ENCODE measurements at places on chromosomes 4 and X. TPM values are rescaled to one million over a fixed set of nuclear protein-coding genes. Genes with fewer than 3 reads are reported as not detected.

DNA sequence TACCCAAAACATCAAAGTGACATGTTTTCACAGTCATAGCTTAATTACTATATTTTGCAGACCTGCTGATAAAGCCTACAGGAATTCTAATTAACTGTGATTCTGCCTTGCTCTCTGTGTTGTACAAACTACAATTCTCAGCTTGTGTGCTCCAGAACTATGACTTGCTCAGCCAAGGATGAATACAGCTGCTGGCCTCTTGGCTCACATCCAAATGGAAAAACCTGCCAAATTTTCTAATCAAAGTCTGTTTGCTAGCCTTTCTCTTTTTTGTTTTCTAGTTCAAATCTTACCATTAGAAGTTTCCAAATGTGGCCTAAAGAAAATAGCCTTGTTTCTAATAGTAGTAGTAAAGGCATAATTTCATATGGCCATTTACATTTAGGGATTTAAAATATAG, 1176.8 kb downstream of the FAM133A start:
- no peak for DNase-seq

DNA sequence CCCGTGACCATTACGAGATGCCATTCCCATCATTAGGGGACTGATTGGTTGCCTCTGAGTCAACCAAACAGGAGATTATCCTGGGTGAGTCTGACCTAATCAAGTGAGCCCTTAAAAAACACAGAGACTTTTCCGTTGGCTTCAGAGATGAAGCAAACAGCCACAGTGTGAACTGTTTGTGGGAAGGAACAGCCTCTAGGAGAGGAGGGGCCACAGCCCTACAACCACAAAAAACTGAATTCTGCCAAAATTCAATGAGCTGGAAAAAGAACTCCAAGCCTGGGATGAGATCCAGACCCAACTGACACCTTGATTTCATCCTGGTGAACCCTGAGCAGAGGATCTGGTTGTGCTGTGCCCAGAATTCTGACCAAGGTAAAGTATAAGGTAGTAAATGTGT, 31.3 kb upstream of the TBL1X start:
- DNase-seq = no peak

Gene SPP1
- total RNA-seq = not detected

- DNase-seq = no peak
Measured at GRCh38 chr4:11368701-11369115, 60.0 kb downstream of the HS3ST1 start.

GRCh38 chr4:124993838-124994237, 281.3 kb upstream of the ANKRD50 start:
- no peak for DNase-seq

Gene PAGE2
- not detected for total RNA-seq

DNA sequence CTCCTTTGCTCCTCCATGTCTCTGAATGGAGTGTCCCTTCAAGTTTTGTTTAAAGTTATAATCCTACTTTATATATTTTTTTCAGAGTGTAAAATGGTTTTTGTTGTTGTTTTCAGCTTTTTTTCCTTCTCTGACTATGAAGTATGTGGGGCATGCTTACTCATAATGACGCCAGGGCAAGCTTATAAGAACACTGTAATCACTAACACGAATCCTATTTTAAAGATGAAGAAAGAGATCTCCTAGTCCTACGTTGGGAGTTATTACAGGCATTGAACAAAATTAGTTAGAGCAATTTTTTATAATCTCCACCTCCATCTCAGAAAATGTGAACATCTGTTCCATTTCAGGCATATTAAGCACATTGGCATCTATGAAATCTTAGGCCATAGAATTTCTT, 268.1 kb upstream of the MAGEB2 start:
- DNase-seq = no peak

GRCh38 chrX:78650906-78651437, 8.2 kb downstream of the RTL3 start:
- no peak for DNase-seq

DNA sequence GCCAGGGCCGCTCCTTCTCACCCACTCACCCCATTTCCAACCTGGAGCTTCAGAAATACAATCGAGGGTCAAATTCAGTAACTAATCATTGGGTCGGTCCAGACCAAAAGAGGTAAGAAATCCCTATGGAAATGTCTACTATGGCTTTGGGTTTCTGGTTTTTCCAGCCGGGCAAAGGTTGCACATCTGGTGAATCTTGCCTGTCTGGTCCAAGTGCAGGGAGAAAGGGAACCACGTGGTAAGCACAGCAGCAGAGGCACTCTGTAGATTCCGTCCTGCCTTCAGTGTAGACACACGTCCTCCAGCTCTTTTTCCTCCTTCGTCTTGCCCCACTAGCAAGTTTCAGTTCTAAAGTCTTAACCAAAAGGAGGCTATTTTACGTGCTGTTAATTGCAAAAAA, 218.0 kb upstream of the JADE1 start:
- no peak for DNase-seq

- DNase-seq = no peak
Measured at GRCh38 chr4:91171217-91171616, 1044.0 kb downstream of the CCSER1 start.

DNA sequence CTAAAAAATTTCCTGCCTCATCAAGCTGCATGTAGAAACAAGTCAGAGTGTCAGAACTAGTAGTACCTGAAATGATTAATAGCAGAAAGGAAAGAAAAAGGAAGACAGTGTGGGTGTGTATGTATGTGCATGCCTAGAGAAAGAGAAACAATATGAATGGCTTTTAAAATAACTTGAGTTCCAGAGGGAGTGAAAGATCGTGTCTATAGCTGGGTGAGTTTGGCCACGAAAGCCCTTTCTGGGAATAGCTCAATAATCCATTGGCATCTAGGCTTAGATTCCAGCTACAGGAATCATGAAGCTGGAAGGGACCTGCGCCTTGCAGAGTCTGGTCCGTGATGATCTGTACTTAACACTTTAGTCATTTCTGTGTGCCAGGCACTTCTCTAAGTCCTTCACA, 195.6 kb downstream of the RAPGEF2 start:
- DNase-seq = no peak

DNA sequence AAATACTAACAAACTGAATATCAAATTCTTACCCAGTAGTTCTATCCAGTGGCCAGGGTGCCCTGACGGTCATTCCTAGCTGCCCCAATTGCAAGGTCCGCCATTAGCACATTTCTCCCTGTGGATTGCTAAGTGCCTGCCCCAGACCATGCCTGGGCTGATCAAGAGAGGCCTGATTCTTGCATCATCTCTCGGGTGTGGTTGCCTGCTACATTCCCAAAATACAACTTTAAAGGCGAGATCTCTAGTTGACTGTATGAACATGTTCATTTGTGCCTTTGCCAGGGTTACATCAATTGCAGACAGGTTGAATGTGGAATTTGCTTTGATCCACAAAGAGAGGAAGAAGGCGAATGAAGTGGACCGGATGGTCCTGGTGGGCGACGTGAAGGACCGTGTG, 28.0 kb downstream of the PRPS2 start:
- no peak for DNase-seq

DNA sequence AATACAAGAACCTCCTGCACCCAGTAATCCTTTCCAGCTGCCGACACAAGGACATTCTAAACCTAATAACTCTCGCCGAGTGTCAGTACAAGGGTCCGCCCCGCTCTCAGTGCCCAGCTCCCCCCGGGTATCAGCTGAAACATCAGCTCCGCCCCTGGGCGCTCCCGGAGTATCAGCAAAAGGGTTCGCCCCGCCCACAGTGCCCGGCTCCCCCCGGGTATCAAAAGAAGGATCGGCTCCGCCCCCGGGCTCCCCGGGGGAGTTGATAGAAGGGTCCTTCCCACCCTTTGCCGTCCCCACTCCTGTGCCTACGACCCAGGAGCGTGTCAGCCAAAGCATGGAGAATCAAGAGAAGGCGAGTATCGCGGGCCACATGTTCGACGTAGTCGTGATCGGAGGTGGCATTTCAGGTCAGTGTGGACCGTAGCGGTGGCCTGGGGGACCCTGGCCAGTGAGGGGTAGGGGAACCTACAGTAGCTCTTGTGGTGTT, at the start of gene MAOA:
Gene MAOA (plus strand): TSS at position 295 of the 490 bp plus-strand sequence. CDS start 43 bp downstream, at position 338.
- peak; percentile 90 for DNase-seq

Gene TMEM175
- total RNA-seq = 25.2 TPM

- DNase-seq = no peak
Measured at GRCh38 chrX:9337046-9337445, 127.8 kb upstream of the TBL1X start.

DNA sequence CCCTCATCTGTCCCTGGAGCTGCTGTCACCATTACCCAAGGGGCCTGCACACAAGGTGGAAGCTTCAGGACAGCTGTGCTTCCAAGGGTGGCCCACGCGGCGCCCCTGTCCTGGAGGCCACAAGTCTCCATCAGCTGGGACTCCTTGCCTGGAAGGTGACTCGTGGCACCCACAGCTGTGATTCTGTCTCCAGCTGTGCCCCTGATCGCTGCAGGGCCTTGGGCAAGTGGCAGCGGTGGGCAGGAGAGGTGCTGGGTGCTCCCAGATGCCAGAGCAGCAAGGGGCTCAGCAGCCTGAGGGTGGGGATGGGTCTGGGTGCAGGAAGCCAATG, 9.0 kb upstream of the DUSP9 start:
- DNase-seq = no peak

GRCh38 chrX:24268786-24269185, 45.1 kb downstream of the SUPT20HL2 start:
- no peak for DNase-seq
